NCI-H446 (cell line): ENCODE measurements at places on chromosomes 12 and 14.

DNA sequence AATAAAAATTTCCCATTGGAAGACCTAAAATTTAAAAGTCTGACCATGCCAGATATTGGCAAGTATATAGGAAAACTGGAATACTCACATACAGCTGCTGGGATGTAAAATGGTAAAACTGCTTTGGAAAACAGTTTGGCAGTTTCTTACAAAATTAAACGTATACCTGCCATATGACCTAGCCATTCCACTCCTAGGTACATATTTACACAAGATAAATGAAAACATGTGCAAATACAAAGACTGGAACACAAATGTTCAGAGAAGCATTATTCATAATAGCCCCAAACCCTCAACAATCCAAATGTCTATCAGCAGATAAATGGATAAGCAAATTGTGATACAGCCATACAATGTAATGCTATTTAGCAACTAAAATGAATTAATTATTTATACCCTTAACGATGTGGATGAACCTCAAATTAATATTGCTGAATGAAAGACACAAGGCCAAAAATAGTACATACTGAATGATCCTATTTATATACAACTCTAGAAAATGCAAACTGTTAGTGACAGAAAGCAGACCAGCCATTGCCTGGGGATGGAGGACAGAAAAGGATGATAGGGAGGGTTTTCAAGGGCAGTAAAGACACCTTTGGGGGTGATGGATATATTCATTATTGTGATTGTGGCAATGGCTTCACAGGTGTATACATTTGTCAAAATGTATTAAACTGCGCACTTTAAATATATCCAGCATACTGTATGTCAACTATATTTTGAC, 21.3 kb upstream of the TCP11L2 start:
- no peak for DNase-seq

DNA sequence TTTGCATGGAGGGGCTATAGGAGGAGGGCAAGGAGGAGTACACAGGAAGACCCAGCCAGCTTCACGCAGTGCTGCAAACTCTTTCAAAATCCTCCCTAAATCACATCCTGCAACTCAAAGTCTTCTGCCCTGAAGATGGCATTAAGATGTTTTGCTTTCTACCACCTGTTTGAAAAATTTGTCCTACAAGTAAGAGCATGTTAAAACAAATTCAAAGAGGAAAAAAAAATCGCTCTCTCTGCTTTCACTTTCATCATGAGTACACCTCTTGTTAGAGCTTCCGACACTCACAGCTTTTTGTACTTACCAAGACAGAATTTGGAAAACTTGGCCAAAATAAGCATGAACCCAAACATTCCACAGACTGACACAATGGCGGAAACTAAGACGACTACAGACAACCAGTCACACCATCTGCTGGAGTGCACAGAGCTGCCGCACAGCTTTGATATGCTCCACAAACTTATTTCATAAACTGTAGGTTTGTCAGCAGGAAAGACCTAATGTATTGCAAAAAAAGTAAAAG, 21.3 kb downstream of the GCH1 start:
- DNase-seq = no peak

DNA sequence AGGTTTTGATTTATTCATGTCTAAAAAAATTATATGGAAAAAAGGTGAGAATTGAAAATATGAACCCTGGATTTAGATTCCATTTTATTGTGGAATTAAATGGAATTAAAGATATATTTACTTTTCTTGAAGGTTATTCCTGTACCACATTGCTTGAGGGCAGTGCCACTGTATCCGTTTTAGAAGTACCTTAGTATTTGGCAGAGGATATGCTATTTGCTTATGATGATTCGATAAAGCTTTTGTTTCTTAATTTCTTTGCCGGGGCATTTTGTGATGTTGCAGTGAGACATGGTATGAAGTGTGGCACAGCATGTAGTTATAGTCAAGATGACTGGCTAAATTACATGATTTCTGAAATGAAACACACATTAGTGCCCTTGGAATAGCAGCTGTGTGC, 7.6 kb downstream of the TMTC2 start:
- no peak for DNase-seq

DNA sequence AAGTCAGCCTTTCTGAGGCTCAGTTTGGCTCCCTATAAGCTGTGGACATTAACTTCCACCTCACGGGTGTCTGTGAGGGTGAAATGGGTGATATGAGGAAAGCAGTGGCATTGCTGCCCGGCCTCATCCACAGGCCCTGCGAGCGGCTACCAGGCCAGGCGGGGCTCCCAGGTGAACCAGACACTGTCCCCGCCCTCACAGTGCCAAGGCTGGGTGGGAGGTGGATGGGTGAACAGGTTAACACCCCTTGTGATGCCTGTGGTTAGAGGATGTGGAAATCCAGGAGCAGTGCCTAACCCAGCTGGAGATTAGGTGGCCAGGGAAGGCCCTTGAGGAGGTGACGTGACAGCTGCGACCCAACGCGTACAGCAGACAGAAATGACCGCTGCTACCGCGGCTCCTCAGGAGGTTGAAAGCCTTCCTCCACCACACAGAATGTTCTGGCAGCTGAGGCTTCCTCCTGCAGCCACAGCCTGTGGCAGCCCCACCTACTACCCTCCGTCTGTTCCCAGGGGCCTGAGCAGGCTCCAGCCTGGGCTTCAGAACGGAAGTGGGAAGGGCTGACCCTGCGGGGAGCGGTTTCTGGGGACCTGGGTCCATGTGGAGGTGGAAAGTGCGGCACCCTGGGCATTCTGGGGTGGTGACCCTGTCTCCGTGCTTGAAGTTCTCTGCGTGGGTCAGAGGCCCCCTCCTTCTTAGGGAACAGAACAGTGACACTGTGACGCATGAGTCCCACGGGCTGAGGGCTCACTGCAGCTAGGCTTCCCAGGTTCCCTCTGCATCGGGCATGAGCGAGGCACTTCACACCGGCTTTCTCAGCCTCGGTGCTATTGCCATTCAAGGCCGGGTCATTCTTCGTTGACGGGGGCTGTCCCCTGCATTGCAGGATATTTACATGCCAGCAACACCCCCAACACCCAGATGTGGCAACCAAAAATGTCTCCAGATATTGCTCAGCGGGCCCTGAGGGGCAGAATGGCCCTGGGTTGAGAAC, 9.7 kb downstream of the MMAB start:
- DNase-seq = no peak

GRCh38 chr12:31600252-31600651, 9.3 kb upstream of the DENND5B start:
- no peak for DNase-seq

- peak; percentile 81 for DNase-seq
Measured at GRCh38 chr12:32217354-32218310, 111.0 kb downstream of the BICD1 start.

DNA sequence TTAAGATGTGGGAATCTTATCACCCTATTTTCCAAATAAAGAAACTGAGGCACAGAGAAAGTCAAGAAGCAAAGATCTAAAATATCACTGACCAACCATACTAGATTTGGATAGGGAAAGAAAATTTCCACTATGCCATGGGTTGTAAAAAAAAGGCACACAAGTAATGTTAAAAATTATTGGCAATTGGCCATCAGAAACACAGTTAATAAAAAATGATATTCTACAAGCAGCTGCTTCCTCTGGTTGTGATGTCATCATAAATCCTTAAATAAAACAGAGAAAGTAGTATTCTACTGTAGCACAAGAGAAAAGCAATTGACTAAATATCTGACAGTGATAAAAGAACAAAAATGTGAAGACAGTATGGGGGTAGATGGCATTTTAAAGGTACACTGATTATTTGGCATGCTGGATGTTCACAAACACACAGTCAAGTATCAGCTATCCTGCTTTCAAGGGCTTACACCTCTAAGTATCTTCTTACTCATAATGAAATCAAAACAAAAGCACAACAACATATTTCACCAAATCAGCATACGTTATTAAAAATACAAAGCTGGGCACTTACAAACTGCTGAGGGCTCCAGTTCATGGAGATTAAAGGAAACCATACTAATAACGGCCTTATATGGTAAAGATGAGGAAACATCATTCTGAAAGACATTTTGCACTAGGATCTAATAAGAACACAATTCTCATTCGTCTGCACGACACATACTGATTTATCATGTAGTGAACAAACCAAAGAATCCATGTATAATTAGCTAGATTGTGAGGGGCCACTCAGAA, 45.7 kb downstream of the CORO1C start:
- no peak for DNase-seq

DNA sequence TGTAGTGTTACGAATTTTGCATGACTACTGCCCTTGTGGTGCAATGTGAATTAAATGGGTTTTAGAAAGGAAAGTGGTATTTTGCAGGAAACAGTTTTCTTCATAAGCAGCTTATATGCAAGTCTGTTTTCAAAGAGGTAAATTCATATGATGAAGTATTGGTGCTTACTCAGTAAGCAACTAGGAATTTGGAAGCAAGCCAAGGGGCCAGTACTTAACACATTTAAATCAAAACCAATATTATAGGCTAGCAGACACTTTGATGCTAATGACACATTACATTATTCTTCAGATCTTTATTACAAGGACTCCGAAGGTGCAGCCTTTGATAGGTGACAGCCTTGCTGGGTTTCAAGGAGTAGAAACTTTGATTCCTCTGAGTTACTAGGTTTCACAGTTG, 23.1 kb downstream of the MGAT4C start:
- DNase-seq = peak; percentile 19

DNA sequence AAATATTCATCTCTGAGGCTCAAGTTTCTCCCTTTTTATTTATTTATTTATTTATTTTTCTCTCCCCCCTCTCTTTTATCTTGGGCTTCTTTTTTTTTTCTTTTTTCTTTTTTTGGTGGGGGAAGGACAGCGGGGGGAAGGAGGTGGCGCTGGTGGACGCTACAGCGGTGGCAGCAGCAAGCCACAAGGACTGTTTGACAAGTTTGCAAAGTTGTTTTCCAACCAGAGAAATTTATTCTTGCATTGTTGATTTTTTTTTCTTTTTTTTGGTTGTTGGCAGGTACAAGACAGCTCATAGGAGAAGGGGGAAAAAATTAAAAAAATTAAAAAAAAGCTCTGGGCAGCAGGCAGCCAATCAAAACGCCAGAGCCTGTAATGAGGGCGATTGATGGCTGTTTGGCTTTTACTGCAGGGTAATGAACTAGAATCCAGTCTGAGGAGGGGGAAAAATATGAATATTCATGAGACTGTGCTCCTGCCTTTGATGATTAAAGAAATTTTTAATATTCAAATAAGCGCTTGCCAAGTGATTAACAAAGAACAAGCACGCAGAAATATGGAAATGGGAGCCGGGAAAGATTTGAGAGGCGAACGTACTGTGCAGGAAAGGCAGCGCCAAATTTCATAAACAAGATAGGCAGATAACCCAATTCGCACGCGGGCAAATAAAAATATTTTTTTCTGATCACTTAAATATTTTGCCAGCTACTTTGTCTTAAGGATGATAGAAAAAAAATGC, 36.2 kb downstream of the BCL11B start:
- no peak for DNase-seq

DNA sequence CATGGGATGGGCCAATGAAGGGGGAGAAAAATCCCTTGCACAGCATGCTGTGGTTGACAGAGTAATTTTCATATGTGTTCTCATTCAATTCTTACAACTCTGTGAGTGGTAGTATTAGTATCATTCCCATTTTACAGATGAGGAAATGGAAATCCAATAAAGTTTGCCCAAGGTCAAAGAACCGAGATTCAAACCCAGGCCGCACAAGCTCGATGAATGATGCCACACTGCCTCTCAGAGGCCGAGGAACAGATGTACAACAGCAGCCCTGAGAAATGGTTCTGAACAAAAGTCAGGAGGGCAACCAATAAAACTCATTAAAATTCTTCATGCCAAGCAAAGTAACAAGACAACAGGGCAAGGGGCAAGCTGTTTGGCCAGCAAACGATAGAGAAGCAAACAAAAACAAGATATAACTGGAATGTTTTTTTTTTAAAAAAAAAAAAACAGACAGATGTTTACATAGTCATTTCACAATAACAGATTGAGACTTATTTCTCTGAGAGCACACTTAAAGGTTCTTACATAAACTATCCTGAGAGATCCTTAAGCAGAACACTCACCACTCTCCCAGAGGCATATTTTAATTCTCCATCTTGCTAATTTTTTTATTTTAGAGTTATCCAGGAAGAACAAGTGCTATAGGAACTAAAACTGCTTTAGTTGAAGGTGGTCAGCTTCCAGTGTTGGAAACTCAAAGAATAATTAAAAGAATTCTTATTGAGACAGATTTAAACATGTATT, 85.8 kb downstream of the EXOC5 start:
- peak; percentile 31 for DNase-seq

DNA sequence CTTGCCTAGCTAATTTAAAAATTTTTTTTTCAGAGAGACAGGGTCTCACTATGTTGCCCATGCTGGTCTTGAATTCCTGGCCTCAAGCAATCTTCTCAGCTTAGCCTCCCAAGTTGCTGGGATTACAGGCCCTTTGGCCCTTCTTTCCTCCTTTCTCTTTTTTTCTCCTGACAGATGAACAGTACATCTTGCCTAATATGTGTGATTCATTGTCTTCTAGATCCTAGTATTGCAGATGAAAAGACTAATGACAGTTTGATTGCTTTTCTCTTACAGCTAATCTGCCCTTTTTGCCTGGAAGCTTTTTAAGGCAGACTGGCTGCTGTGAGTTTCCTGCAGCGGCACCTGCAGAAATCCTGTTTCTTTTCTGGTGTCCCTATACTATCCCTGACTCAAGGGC, 12.0 kb downstream of the DEPDC4 start:
- no peak for DNase-seq

DNA sequence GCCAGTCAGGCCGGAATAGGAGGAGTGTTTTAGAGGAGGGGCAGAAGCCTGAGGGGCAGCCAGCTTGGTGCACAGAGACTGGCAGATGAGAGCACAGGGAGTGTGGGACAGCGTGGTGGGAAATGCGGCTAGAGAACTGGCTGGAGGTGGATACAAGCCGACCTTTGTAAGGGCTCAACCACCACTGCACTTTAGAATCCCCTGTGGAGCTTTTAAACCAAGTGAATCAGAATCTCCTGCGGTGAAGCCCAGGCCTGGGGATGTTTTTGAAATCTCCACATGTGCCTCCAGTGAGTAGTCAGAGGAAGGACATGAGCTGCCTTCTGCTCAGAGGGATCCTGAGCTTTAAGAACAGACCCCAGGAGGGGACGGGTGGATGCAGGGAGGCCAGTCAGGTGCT, 10.9 kb upstream of the PCED1B start:
- DNase-seq = no peak

- DNase-seq = no peak
Measured at GRCh38 chr14:99075061-99075460, 196.9 kb downstream of the BCL11B start.

- no peak for DNase-seq
Measured at GRCh38 chr12:67714648-67715047, 66.1 kb downstream of the DYRK2 start.

- DNase-seq = no peak
Measured at GRCh38 chr14:61671082-61671481, 24.2 kb upstream of the HIF1A start.

GRCh38 chr14:75861161-75861621, 120.6 kb downstream of the TGFB3 start:
- peak; percentile 12 for DNase-seq

GRCh38 chr12:46556819-46557524, 184.4 kb upstream of the SLC38A2 start:
- DNase-seq = no peak
